ENCODE measurements at places on chromosomes 1 and 21.
A peak's percentile ranks its signal among the peaks of the same experiment; 100 is the strongest.

GRCh38 chr1:9294910-9295636, 2.4 kb downstream of the SPSB1 start:
- no peak for DNase-seq

DNA sequence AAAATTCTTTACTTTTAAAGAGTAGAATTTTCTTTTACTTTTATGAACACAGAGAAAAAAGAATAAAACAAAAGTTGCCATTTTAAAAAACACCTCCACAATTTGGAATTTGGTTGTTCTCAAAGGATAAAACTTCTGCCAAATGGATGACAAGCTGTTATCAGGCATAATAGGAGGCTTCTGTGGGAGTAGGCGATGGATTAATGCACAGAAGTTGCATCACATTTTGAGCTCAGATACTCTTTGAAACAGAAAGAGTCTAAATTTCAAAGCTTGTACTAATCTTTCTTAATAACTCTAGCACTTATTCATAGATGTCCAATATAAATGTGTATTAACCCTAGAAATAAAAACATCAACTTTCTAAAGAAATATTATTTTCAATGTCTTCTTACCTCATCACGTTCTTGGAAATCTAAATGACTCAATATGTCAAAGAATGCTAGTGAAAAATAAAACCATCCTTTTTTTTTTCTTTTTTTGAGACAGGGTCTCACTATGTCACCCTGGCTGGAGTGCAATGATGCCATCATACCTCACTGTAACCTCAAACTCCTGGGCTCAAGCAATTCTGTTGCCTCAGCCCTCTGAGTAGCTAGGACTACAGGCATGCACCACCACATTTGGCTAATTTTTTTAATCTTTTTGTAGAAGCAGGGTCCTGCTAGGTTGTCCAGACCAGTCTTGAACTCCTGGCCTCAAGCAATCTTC, 112.8 kb upstream of the USP25 start:
- no peak for DNase-seq

GRCh38 chr1:209774592-209774991, 9.8 kb downstream of the C1orf74 start:
- DNase-seq = no peak

GRCh38 chr1:229689273-229689672, 63.2 kb downstream of the URB2 start:
- no peak for DNase-seq

- no peak for DNase-seq
Observed at GRCh38 chr1:48939042-48939441, 162.4 kb upstream of the BEND5 start.

DNA sequence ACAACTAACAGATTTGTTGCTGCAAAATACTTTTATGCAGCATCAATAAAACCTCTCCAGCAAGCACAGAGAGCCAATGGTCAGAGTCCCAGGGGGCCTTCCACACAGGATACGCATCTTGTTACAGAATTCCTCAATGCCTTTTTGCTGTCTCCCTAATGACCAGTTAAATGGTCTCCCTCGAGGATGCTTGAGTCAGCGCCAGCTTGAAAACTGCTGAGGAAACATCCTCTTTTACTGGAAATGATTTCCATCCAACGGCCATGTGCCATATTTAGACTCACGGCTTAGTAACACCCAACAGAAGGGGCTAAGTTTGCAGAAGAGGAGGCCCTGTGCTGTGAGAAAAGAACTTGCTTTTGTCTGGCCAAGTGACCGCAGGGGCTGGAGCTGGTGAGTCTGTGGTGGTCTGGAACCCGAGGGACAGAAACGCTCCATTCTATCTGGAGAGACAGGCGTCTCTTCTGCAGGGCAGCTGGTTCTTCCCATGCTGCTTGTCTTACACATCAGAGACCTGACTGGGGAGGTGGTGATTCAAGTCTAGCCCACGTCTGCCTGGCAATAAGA, 496.4 kb downstream of the SETD4 start:
- peak; percentile 69 for DNase-seq

GRCh38 chr1:210696709-210697108, 368.0 kb downstream of the HHAT start:
- DNase-seq = no peak

DNA sequence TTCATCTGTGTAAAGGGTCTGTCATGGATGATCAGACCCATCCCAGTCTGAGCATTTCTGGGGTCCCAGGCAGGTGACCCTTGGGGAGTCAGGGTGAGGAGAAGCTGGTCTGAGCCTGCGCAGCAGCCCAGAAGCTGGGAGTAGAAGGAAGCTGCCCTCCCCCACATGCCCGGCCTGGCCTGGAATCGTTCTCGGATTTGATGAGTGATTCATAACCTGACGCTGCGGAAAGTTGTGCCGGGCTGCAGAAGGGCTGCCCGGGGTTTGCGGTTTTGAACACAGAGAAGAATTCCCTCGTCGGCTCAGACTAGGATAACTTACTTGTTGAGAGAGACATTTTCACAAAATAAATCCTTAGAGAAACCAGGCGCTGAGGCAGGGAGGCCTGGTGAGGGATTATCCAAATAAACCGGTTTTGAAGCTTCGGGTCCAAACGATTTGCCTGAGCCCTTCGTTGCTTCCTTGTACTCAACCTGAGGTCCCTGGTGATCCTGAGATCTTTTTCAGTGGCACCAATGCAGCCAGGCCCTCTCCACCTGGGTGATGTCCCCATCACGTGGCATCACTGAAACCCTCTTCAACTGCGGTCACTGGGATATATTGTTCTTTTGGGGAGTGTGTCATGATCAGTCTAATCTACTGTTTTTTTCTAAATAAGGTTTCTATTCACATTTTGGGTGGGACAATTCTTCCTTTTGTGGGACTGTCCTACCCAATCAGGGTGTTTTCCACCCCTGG, 29.2 kb downstream of the EPHB2 start:
- DNase-seq = no peak

- DNase-seq = no peak
Observed at GRCh38 chr1:228803421-228803820, 68.1 kb downstream of the RHOU start.
